ENCODE measurements at places on chromosomes 7 and 10.

DNA sequence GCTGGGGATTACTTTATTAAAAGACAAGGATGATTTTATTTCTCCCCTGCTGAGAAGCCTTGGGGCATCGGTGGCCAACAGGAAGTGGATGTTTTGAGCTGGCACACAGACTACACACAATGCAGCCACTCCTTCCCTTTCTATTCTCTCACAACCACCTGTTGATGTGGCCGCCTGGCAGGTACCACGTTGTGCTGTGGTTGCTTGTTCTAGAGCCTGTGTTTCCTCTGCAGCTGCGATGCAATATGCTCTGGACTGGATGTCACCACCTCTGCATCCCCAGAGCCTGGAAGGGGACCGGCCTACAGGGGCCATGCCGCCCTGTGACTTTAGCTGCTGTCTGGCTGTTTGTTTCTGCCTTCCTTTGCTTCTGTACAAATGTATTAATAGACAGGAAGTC is 195.7 kb upstream of the CELF2 start:
- no peak for DNase-seq

- DNase-seq = peak; percentile 20
Measured at GRCh38 chr10:77165445-77166208, 472.0 kb downstream of the KCNMA1 start.

DNA sequence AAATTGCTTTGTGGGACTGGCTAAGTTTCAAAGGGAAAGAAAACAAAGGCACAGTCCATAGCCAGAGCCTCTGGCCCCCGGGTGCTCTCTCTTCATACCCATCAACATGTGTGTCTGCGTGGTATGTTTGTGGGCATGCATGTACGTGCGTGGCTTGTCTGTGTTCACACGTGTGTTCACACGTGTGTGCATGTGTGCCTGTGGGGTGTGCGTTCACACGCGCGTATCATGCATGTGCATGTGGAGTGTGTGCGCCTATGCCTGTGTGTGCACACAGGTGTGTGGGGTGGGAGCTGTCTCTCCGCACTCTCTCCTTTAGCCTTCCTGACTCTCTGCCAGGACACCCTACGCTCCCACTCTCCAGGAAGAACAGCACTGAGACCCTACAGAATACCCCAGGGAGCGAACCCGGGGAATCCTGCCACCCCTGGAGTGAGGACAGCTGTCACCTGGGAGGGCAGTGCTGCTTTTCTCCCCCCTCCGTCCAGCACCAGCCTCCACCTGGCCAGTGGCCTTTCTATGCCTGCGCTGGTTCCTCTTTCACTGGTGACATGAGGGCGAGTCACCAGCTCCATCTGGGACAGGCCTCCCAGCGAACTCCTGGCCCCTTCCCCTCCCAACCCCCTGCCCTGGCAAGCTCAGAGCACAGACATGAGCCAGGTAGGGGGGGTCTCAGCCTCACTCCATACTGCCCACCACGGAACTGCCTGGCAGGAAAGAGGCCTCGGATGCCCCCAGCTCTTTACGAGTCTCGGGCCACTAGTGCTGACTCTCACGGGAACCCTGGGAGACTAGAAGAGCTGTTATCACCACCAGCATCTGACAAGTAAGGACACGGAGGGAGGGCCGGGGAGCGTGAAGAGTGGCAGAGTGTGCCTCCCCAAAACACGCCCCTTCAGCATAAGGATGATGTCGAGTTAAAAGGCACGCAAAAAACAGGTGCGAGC is 16.5 kb downstream of the WDR86 start:
- no peak for DNase-seq

GRCh38 chr7:100745184-100745583 is 11.8 kb downstream of the ZAN start:
- DNase-seq = peak; percentile 87

GRCh38 chr10:131184503-131184902 is 127.0 kb downstream of the TCERG1L start:
- no peak for DNase-seq

DNA sequence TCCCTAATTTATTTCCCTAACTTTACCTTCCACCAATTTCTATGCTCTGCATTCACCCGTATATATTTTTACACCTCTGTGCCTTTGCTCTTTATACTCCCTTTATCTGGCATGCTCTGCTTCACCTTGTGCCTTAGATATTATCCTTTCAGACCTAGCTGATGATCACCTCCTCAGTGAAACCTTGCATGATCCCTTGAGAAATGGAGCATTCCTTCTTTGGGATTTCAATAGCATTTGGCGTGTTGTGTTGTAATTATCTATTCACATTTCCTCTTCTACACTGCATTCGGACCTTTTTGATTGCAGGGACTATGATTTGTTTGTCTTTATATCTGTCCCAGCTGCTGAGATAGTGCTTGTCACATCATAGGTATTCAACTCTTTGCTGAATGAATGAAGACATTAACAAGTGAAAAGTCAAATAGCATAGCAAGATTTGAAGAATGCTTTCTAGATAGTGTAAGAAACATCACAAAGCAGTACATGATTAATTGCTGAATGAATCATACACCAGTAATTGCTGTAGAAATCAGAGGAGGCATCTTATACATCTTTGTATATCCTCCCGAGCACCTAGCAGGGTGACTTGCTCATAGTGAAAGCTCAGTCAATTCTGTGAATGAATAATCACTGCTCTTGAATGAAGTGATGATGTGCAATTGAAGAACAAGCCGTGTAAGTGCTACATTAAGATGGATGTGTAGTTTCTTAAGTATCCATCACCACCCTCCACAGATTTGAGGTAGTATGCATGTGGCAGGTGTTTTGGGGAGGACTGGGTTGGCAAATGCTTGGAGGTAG is 2.0 kb upstream of the TM9SF3 start:
- peak; percentile 54 for DNase-seq

DNA sequence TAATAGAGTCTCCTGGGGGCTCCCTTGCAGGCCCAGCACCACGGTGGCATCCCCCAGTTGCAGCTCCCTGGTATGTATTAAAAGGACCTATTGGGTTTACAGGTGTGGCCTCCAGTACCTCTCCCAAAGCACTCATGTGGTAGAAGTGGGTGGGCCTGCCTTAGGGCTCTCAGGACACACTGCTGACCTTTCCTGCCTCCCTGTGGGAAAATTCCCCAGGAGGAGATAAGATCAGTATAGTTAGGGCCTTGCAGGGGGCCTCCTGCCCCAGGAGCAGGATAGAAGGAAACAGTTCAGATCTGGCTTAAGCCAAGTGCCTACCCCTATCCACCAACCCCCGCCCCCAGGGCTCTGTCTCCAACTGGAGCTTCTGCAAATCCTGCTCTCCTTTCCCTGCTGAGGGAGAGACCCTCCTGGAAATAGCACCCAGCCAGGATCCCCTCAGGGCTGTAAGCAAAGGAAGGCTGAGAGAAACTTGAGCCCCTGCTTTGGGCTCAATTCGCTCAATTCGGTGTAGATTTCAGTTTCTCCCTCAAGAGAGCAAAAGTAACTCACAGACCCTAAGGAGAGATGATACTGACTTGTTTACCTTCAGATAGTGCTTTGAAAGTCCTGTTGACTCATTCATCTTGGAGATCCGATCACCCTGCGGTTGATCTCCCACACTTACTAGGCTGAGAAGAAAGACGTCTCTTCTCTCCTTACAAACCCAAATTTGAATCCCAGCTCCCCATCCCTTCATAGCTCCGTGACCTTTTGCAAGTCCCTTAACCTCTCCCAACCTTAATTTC is 130.6 kb downstream of the WDR11 start:
- no peak for DNase-seq

DNA sequence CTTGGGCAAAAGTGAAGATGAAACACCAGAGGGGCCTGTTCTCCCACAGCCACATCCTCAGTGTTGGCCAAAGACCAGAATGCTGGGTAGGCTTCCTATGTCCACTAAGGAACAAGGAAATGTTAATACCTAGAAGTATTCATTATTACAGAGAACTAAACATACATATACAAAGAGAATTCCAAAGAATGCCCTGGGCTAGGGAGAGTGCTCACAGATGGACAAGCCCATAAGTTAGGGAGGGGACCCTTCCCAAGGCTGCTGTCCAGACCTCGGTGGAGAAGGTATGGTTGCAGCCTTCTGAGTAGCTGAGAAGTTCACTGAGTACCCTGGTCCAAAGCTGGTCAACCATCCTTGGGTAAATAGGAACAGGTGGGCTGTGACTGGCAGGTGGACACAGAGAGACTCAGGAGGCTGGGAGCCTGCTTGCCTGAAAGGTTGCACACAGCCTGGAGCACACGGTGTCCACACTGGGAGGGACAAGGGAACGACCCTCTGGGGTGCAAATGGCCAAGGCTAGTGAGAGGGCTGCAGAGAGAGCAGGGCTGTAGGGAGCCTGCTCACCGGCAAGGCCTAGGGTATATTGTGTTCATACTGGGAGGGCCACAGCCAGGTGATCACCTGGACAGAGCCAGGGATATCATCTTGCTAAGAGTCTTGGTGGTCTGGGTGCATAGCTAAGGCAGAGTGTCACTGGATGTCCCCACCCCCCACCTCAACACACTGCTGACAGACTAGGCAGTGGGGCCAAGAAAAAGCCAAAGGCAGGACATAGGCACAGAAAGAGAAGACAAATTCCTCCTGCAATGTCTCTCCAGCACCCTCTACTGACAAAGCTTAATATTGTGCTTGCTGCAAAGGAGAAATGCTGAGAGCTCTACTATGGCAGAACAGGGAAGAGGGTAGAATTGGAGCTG is 40.3 kb downstream of the CPVL start:
- peak; percentile 23 for DNase-seq

DNA sequence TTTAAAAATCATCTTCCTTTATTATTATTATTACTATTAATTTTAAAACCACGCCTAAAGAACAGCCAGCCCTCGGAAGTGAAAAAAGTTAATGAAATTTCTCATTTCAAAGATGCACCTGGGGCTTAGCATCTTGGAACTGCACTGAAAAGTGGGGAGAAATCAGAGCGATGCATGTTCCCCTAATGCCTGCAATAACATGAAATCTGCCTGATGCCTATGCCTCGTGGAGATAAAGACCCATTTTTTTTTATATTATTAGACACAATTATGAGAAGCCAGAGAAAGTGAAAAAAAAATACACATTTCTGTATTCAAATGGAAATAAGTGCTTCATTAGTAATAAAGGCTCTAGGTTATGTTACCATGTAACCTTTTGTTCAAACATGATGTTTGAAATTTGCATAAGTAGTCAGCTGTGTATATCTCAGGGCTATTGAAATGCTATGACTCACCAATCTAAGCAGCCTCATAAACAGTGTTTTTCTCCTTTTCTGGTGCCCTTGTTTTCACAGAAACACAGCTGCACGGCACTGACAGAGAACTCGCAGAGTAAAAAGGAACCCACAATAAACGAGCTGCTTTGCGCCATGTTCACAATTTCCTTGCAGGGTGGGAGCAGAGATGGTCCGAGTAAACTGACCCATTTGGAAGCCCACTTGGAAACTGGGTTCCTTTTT is 175.8 kb upstream of the PRKCQ start:
- DNase-seq = no peak

DNA sequence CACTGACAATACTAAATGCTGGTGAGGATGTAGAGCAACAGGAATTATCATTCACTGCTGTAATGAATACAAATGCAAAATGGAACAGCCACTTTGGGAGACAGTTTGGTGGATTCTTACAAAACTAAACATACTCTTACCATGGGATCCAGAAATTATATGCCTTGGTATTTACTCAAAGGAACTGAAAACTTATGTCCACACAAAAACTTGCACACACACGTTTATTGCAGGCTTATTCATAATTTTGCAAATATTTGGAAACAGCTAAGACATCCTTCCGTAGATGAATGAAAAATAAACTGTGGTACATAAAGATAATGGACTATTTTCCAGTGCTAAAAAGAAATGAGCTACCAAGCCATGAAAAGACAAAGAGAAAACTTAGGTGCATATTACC is 69.6 kb downstream of the SEM1 start:
- DNase-seq = no peak

DNA sequence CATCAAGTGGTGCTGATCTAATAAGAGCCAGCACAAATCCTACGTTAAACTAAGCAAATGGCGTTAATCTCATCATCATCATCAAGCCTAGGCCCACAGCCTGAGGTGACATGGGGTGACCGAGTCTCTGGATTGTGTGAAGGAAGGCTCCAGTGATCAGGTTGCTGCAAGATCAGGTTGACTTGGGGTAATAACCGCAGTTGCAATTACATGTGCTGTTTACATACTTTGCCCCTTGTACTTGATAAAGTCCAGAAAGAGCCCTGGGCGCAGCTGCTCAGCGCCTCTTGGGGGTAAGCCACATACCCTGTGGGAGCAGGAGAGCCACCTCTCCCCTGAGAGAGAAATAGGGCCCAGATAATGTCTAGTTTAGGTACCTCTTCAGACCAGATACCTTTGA is 228.1 kb downstream of the WDR11 start:
- no peak for DNase-seq

DNA sequence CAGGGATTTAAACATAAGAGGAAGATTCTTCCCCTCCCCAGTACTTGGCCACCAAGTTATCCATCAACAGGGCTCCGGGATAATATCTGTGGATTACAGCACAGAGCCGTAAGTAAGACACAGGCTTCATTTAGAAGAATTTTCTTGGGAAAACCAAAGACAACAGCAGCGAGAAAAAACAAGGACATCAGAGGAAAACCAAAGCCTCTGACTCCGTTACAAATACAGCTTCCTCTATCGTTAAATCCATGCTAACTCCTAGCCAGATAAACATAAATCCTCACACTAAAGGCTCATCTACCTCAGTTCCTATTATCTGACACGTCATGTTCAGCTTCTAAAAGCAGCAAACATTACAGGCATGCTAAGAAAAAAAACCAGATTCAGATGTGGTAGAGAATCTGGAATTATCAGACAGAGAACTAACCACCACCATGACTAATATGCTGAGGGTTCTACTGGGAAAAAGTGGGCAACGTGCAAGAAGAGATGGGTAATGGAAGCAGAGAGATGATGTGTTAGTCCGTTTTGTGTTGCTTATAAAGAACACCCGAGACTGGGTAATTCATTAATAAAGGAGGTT is 48.4 kb downstream of the BRI3 start:
- no peak for DNase-seq

- DNase-seq = no peak
Measured at GRCh38 chr10:77649333-77650331, 12.0 kb upstream of the KCNMA1 start.

DNA sequence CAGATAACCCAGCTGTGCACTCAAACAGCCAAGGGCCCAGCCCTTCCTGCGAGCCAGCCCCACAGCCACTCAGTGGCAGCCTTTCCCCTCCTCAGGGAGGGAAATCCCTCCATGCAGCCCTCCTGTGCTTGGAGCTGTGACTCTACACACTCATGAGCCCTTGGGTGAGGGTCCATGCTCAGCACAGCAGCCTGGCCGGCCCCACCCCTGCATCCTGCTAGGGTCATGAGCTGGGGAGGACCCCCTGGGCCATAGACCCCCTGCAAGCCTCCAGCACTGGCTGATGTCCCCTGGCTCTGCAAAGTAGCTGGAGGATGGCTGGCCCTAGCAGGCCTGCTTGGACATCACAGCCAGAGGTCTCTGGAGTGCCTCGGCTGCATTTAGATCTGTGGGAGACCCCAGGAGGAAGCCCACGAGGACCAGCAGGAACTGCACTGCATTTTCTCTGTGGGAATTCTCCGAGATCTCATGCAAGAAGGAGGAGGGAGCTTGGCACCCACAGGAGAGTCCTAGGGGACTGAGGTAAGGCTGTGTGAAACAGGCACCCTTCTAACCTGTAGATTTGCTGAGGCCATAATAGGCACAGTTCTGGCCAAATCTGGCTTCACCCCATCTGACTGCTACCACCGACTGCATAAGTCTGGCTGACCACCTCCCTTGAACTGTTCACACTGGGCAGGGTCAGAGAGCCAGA is 17.4 kb downstream of the TMEM273 start:
- no peak for DNase-seq

- DNase-seq = no peak
Measured at GRCh38 chr7:45420843-45421495, 153.2 kb upstream of the ADCY1 start.

Data from GM13976 (cell line).